ENCODE measurements at places on chromosomes 2 and 18.

DNA sequence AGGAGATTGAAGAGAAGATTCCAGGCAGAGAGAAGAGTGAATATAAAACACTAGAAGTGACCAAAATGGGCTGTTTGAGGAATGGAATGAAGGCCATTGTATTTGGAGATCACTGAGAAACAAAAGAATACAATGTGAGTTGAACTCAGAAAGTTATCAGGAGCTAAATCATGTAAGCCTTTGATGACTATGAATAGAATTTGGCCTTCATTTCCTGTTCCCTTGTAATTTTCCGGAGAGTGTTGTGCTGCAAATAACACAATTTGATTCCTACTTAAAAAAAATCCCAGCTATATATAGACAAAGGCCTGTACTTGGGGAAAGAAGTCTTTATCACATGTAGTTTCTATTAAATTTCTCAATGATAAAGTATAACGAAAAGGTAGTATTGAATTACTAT is 33.7 kb upstream of the KYNU start:
- DNase-seq, result no peak

GRCh38 chr2:140249821-140250220 is 1469.6 kb upstream of the NXPH2 start:
- DNase-seq, result no peak

DNA sequence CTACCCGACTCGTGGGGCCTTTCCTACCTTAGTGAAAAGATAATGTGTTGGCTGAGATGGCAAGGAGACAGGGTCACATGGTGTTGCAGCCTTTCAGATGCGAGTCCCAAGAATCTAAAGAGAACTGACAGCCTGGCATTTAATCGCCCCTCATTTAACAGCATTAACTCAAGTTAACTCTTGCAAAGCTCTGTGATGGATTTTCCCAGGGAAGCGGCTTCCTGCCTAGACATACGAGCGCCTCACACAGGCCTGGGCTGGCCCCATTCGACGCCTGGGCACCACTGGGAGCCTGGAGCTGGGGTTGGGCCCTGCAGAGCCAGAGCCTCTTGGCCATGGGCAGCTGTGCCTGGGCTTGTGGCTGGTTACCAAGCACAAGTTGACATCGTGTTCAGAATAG is 140.8 kb downstream of the SEPTIN10 start:
- no peak for DNase-seq

GRCh38 chr2:79627237-79627636 is 114.4 kb downstream of the CTNNA2 start:
- no peak for DNase-seq

- no peak for DNase-seq
Observed at GRCh38 chr2:108593547-108594098, 59.4 kb downstream of the LIMS1 start.

GRCh38 chr2:12718015-12718671 is 1.4 kb downstream of the TRIB2 start:
- DNase-seq, result peak; percentile 32

GRCh38 chr2:53220969-53221368 is 546.6 kb upstream of the CHAC2 start:
- DNase-seq, result no peak

GRCh38 chr18:34929336-34929780 is 111.9 kb upstream of the MAPRE2 start:
- no peak for DNase-seq

DNA sequence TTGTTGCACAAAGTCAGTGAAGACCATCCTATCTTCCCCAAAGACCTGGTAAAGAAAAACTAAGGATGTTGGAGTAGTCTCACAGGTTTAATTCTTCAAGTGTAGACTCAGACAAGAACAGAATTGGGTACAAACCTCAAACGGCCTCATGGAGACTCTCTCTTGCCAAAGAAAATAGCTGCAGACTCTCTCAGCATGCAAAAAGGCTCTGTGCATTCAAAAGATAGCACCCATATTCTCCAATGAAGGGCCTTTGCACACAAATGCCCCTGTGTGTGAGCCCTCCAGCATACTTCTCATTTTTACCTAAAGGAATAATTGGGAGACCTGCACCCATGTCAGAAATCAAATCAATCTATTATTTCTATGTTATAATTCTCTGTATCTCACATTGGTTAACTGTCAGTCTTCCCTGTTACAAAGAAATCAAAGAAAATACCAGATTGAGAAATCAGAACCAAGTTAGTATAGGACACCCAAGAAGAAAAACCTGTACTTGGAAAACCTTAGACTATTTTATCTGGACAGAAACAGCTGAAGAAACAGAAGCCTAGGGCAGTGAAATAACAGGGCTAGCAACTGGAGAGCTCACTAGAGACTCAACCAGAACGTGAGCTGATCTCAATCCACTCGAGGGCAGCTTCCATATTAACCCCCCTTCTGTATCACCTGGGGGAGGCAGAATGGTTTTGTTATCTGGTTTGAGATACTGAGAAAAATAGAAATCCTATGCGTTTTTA is 134.7 kb upstream of the DNAJC10 start:
- no peak for DNase-seq

- DNase-seq, result no peak
Observed at GRCh38 chr18:62549755-62550154, 26.9 kb downstream of the ZCCHC2 start.

DNA sequence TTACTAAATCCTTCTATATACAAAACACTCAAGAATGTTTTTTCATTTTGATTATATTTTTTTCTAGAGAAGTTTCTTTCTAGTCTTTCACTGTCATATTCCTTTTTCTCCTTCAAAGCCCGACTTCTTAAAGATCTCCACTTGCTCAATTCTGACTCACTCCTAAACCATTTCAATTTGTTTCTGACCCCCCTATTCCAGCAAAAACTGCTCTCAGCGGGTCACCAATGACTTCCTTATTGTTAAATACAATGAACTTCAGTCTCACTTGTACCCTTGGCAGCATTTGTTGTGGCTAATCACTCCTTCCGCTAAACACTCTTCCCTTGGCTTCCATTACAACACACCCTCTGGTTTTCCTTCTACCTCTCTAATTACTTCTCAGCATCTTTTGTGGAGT is 111.1 kb upstream of the RBBP8 start:
- no peak for DNase-seq

GRCh38 chr2:203659331-203660049 is 46.9 kb upstream of the CD28 start:
- DNase-seq, result peak; percentile 46

DNA sequence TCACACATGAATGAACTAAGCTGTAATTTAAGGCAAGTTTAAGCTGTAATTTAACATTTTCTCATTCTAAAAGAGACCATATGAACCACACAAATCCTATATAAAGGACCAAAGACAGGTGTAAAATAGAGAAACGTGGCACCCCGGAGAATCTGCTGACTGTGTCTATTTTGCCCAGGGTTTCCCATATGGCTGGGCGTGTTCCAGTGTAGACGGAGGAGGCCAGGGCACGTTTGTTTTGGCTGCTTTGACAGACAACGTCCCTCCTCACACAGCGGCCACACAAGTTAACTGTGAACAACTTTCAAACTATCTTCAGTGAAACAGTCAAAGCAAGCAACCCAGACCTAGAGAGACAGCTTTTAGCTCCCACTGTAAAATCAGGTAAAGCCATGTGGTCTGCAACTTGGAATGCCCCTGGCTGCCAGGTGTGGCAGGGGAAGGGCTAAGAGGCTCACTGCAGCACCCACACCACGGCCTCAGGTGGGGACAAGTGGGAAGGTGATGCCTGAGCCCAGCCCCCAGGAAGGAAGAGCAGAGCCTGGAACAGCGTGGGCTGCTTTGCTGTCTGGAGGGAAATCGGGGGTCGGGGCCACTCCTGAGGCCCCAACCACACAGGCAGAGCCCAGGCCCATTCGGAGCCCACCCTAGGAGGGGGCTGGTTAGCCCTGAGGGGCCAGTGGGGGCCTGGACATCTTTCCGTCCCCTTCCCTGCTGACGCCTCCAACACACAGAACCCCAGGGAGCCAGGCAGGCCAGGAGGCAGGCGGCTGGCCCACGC is 40.7 kb downstream of the SLC66A2 start:
- DNase-seq, result no peak

DNA sequence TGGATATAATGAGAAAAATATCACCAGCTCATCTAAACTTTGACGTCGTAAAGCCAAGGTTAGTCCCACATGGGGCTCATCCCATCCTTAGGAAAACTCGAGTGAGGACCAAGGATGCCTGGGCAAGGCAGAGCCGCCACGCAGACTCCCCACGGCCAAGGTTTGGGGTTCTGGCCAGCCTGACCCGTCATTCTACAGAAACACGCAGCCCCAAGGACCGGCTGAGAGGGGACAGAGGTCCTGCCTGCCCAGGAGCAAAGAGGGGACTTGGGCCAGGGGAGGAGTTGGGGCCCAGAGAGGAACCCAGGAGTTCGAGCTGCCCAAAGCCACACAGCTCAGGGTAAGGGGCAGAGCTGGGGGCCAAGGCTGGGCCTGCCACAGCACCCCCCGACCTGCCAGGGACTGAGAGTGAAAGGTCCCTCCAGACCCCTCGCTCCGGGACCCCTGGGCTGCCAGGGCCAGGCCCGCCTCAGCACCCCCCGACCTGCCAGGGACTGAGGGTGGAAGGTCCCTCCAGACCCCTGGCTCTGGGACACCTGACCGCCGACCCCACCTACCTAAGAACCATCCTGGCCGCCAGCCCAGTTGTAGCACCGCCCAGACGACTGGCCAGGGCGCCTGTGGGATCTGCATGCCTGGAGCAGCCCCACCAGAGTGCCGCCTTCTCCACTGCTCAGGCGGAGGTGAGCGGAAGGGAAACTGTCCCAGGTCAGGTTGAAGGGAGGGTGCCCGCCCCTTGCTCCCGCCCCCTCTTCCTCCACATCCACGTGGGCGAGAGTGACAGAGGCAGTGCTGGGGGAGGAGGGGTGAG is at the start of gene PDCD1:
PDCD1 (minus strand) TSS at position 689 of the 811 bp plus-strand sequence; CDS start at position 633, 56 bp downstream.
- DNase-seq, result peak; percentile 76

DNA sequence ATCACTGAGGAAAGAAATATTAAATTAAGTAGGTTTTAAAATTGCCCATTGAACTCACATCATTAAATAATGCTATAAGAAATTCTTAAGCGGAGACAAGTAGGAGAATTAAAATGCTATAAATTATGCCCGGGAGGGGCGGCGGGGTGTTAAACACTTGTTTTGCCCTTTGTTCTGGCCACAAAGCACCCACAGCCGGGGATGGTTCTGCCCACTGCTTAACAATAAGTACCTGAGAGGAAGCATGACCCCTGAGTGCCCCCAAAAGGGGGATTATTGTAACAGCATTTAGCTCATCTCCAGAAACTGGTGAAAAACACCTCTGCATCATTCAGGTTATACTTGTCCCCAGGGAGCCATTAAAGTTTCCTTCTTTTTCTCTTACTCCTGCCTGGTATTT is 332.7 kb upstream of the POU3F3 start:
- no peak for DNase-seq

- DNase-seq, result no peak
Observed at GRCh38 chr2:195898505-195899191, 170.0 kb downstream of the DNAH7 start.

DNA sequence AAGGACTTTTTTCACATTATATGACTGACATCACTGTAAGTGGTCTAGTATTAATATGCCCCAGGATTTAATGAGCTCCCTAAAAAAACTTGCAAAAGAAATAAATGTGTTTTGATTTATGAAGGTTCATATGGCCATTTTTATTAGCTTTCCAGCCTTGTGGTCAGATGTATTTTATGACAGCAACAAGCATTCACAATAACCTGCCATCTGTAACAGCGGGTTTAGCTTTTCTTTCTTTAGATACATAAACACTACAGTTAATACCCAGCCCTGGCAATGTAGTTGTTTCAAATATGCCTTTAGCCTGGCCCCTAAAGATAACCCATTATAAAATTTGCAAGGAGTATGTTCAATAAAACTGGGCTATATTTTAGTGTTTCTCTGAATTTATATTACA is 1063.8 kb downstream of the SOCS6 start:
- no peak for DNase-seq

- no peak for DNase-seq
Observed at GRCh38 chr2:235418918-235419317, 74.9 kb upstream of the AGAP1 start.

DNA sequence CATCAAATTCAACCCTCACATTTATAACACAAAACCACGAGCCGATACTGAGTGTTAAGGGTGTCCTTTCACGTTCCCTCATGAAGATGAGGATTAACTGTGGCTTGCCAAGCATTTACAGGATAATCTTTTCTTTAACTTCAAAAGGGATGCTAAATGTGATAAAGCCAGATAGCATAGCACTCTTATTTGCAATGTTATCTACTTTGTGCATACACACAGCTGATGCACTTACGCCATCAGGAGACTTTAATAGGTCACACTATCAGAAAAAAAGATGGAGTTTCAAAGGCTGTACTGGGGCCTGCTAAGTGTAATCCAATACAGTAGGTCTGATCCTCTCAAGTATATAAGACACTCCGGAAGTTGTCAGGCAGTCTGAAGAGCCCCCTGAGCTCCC is 572.7 kb downstream of the PIK3C3 start:
- no peak for DNase-seq

DNA sequence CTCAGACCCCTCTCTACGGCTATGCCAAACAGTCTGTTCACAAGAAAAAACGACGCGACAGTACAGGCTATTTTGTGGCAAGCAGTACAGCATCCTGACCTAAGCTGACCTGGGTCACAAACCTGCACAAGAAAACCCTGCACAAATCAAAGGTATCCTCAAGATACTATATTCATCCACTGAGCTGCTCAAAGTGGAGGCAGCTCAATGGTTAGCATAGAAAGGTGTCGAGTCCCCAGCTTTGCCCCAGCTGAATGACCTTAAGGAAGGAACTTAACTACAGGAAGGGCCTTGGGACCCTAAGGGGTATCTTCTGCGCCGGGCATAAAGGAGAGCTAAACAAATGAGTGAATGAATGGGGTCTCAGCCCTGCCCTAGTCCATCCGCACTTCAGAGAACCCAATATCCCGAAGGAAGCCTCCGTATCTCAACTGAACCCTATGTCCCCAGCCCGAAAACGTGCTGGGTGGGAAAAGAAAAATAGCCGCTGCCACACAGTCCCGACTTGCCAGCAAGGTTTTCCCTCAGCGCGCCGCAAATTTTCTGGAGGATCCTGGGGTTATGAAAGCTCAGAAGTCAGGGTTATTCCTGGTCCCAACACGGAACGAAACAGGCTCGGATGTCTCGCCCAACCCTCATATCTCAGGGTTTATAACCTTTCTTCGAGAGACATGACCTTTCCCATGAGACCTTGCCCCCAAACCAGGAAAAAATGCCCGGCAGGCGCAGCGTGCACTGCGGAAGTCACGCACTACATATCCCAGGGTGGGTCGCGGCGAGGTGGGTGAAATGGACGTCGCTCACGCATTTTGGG is at the start of gene FASTKD1:
FASTKD1 (minus strand) TSS at position 706 of the 814 bp plus-strand sequence. CDS start 1,836 bp downstream, outside the sequence.
- DNase-seq, result peak; percentile 80

GRCh38 chr2:197324801-197325200 is 14.2 kb upstream of the ANKRD44 start:
- no peak for DNase-seq

- DNase-seq, result no peak
Observed at GRCh38 chr2:47070155-47070919, 84.8 kb downstream of the STPG4 start.

GRCh38 chr2:221997100-221997499 is 301.7 kb downstream of the PAX3 start:
- DNase-seq, result no peak

GRCh38 chr2:164899121-164899520 is 56.2 kb downstream of the SLC38A11 start:
- DNase-seq, result no peak

- no peak for DNase-seq
Observed at GRCh38 chr2:231397928-231398294, 2.4 kb downstream of the B3GNT7 start.
